ENCODE measurements at places on chromosomes 2 and 18. TPM values are rescaled to one million over a fixed set of nuclear protein-coding genes. Genes with fewer than 3 reads are reported as not detected.

The DPP10 gene
- not detected for total RNA-seq

The SCYGR2 gene
- not detected for total RNA-seq

The TXNL4A gene
- 72.0 TPM for total RNA-seq

- H3K4me1 ChIP-seq, result no peaks in the 10 kb centered on the region
- no peak overlapping the region for H3K27ac ChIP-seq
- H3K27me3 ChIP-seq, result no peaks in the 10 kb centered on the region
- H3K36me3 ChIP-seq, result no peaks in the 10 kb centered on the region
- DNase-seq, result no peak
Observed at GRCh38 chr2:119425620-119426395, 5.8 kb upstream of the TMEM37 start.

- no peaks in the 10 kb centered on the region for H3K27me3 ChIP-seq
- no peak overlapping the region for H3K27ac ChIP-seq
- H3K4me3 ChIP-seq, result no peak overlapping the region
- H3K36me3 ChIP-seq, result no peaks in the 10 kb centered on the region
- no peak for DNase-seq
Observed at GRCh38 chr2:16113568-16113967, 173.2 kb downstream of the MYCN start.

DNA sequence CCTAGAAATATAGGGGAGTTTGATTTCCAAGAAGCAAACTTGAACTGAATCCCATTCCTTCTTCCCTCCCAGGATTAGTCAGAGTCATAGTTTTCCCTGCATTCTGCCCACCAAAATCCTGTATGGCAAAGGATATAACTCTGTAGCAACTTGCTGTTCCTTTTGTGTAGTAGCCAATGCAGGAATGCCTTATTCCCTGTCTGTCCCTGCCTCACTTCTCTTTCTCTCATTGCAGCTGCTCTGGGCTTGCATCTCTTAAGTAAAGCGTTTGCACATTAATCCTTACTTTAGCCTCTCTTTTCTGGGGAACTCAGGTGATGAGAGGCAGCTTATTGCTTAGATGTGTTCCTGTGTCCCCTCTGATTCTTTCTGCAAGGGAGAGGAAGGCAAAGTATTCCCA lies 333.1 kb upstream of the VWC2L start:
- H3K27ac ChIP-seq, result no peak overlapping the region
- no peaks in the 10 kb centered on the region for H3K4me1 ChIP-seq
- H3K27me3 ChIP-seq, result no peaks in the 10 kb centered on the region
- H3K36me3 ChIP-seq, result no peaks in the 10 kb centered on the region
- no peak for DNase-seq

DNA sequence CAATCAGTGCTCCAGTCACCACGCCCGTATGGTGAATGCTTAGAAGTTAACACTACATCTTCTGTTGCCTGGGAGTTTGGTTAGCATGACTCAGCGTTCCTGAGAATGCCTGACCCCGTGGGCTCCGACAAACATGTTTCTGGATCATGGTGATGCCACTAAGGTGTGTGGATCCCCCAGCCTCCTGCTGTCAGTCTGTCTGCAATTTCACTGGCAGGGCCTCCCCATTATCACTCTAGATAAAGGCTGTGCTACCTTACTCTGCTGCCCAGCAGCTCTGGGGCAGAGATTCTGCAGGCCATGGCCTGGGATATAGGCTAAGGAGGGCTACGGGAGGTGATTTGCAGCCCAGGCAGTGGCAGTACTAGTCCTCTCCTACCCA lies 66.0 kb downstream of the STPG4 start:
- H3K36me3 ChIP-seq, result no peaks in the 10 kb centered on the region
- peaks cover 2% of the 10 kb centered on the region for H3K4me1 ChIP-seq
- no peak overlapping the region for H3K27ac ChIP-seq
- no peak overlapping the region for H3K4me3 ChIP-seq
- DNase-seq, result no peak
- no peaks in the 10 kb centered on the region for H3K27me3 ChIP-seq

The PLCD4 gene
- total RNA-seq, result 5.3 TPM

DNA sequence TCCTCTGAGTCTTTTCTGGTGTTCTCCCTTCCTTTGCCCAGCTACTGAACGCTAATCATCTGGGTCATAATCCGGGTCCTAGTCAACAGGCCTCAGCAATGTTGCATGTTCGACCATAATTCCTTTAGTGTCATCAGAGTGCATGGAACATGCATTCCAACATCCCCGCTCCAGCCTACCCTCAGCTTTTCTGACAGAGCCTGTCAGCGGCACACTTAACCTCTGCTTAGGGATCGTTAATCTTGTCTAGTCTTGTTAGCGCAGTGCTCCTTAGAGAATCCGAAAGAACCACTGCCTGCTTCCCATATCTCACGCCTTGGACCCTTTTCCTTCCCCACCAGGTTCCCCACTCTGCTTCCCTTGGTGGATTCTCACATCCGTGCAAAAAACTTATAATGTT lies 767.9 kb upstream of the ID2 start:
- no peaks in the 10 kb centered on the region for H3K4me1 ChIP-seq
- no peak overlapping the region for H3K27ac ChIP-seq
- DNase-seq, result no peak

The ALPI gene
- total RNA-seq, result not detected

The VWC2L gene
- total RNA-seq, result not detected

GRCh38 chr18:45197526-45197970 lies 417.7 kb upstream of the SLC14A2 start:
- H3K27ac ChIP-seq, result no peak overlapping the region
- H3K4me1 ChIP-seq, result no peaks in the 10 kb centered on the region
- no peak overlapping the region for H3K4me3 ChIP-seq
- no peaks in the 10 kb centered on the region for H3K36me3 ChIP-seq
- no peaks in the 10 kb centered on the region for H3K27me3 ChIP-seq
- DNase-seq, result no peak

The GCG gene
- total RNA-seq, result 0.62 TPM

The CD302 gene
- 65.6 TPM for total RNA-seq

GRCh38 chr2:241541564-241542277 lies 16.8 kb upstream of the BOK start:
- H3K36me3 ChIP-seq, result no peaks in the 10 kb centered on the region
- H3K4me3 ChIP-seq, result no peak overlapping the region
- no peaks in the 10 kb centered on the region for H3K4me1 ChIP-seq
- no peaks in the 10 kb centered on the region for H3K27me3 ChIP-seq

The CLEC4F gene
- not detected for total RNA-seq

GRCh38 chr2:64760128-64760527 lies 106.4 kb upstream of the SERTAD2 start:
- DNase-seq, result no peak
- no peak overlapping the region for H3K4me3 ChIP-seq
- H3K27me3 ChIP-seq, result no peaks in the 10 kb centered on the region

- H3K27me3 ChIP-seq, result no peaks in the 10 kb centered on the region
- H3K27ac ChIP-seq, result no peak overlapping the region
- H3K36me3 ChIP-seq, result no peaks in the 10 kb centered on the region
- no peak for DNase-seq
- H3K4me3 ChIP-seq, result no peak overlapping the region
- no peaks in the 10 kb centered on the region for H3K4me1 ChIP-seq
Observed at GRCh38 chr2:49194701-49195100, 40.4 kb upstream of the FSHR start.

DNA sequence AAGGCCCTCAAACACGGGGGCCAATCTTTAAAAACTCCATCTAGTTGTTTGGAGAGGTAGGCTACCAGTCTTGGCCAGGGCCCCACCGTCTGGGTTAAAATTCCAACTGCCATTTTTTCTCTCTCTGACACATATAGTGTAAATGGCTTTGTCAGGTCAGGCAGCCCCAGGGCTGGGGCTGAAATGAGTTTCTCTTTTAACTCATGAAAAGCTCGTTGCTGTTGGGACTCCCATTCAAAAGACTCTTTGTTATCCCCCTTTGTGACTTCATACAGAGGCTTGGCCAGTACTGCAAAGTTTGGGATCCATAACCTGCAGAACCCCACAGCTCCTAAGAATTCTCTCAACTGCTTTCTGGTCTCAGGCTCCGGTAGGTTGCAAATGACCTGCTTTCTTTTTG lies 99.4 kb upstream of the SLC1A4 start:
- no peaks in the 10 kb centered on the region for H3K27me3 ChIP-seq
- no peaks in the 10 kb centered on the region for H3K4me1 ChIP-seq
- no peak overlapping the region for H3K4me3 ChIP-seq
- no peak overlapping the region for H3K27ac ChIP-seq
- no peak for DNase-seq

- no peaks in the 10 kb centered on the region for H3K36me3 ChIP-seq
- no peaks in the 10 kb centered on the region for H3K27me3 ChIP-seq
- DNase-seq, result no peak
Observed at GRCh38 chr2:725468-725867, 48.3 kb upstream of the TMEM18 start.

DNA sequence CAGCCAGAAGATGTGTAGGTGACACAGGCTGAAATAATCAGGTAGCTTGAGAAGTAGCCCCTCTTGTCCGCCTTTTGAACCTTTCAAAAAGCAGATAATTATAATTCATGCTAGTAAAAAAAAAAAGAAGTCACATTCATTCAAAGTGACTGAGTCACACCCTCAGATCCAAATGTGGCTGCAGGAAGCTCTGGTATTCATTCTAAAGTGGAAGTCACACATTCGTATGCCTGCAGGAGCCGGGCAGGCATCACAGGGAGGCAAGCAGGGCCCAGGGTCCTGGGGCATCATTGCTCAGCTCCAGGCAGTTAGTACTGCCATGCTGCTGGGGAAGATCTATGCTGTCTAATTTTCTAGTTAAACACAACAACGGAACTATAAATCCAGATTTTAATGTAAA lies 21.7 kb upstream of the RAB11FIP5 start:
- H3K27me3 ChIP-seq, result no peaks in the 10 kb centered on the region
- no peak overlapping the region for H3K27ac ChIP-seq
- no peak overlapping the region for H3K4me3 ChIP-seq
- DNase-seq, result no peak
- no peaks in the 10 kb centered on the region for H3K36me3 ChIP-seq
- no peaks in the 10 kb centered on the region for H3K4me1 ChIP-seq

- no peaks in the 10 kb centered on the region for H3K27me3 ChIP-seq
- no peaks in the 10 kb centered on the region for H3K36me3 ChIP-seq
- H3K27ac ChIP-seq, result no peak overlapping the region
- H3K4me1 ChIP-seq, result no peaks in the 10 kb centered on the region
Observed at GRCh38 chr2:4427083-4427482, 723.7 kb downstream of the DCDC2C start.

The IL36RN gene
- not detected for total RNA-seq

DNA sequence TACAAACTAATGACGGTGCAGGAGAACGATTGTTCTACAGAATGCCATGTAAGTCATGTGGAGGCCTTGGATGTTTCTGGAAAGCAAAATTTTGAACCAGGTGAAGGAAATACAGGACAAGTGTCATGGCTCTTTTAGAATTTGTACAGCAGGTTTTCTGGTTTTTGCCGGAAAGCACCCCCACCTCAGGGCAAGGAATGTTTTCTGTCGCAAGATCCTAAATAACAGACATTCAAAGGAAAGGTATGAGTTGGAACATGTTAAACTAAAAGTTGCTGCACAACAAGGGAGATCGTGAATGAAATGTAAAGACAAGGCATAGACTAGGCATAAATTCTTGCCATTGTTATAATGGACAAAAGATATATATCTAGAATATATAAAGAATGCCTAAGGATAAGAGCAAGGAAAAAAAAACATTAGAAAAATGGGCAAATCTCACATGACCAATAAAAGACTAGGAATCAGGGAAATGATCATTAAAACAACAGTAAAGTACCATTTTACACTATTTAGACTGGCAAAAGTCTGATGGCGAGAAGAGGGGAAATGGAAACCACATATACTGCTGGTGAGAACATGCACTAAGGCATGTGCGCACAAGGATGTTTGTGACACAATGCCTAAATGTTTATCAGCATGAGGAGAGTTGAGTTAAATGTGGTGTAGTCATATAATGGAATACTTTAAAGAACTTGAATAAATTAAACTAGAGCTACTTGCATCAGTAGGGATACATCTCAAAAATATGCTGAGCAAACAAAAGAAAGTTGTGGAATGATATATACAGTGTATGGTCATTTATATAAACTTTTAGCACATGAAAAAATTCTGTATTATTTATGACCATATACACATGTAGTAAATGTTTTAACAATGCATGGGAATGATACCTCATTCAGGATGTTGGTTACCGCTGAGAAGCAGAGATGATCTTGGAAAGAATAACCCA lies 127.0 kb downstream of the EML6 start:
- no peak for DNase-seq
- no peaks in the 10 kb centered on the region for H3K36me3 ChIP-seq
- no peaks in the 10 kb centered on the region for H3K4me1 ChIP-seq
- no peak overlapping the region for H3K27ac ChIP-seq

DNA sequence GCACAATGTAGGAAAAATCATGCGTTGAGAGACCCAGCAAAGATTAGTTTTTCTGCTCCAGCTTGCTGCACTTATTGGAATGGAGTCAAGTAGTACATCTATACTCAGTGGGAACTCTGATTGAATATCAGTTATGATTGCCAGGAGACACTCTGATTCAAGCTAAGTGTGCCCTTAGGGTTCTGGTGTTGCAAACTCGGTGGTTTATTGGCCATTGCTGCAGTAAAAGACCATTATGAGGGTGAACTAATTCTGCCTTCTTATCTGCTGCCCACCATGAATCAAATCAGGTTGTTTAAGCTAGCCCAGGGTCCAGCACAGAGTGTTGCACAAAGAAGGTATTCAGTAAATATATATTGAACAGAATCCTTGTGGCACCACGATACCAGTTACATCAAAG lies 74.8 kb upstream of the GLS start:
- DNase-seq, result no peak
- no peaks in the 10 kb centered on the region for H3K27me3 ChIP-seq
- H3K4me1 ChIP-seq, result no peaks in the 10 kb centered on the region
- no peak overlapping the region for H3K4me3 ChIP-seq
- no peak overlapping the region for H3K27ac ChIP-seq
- no peaks in the 10 kb centered on the region for H3K36me3 ChIP-seq

DNA sequence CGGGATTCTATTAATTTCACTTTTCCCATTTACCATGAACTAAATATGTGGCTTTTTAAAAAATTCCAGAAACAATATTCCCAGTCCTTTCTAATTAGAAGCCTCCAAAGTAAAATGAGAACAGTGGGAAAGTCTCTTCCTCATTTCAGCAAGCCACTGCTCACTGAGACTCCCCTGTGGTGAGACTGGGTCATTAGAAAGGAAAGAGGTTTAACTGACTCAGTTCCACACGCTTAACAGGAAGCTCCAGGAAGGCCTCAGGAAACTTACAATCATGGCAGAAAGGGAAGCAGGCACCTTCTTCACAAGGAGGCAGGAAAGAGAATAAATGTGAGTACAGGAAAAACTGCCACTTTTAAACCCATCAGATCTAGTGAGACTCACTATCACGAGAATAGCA lies 258.9 kb upstream of the CHAC2 start:
- H3K36me3 ChIP-seq, result no peaks in the 10 kb centered on the region
- H3K4me1 ChIP-seq, result no peaks in the 10 kb centered on the region
- no peak overlapping the region for H3K4me3 ChIP-seq
